PC-9 (cell line): ENCODE measurements at places on chromosomes 3 and 15. TPM values are rescaled to one million over a fixed set of nuclear protein-coding genes. Genes with fewer than 3 reads are reported as not detected.

DNA sequence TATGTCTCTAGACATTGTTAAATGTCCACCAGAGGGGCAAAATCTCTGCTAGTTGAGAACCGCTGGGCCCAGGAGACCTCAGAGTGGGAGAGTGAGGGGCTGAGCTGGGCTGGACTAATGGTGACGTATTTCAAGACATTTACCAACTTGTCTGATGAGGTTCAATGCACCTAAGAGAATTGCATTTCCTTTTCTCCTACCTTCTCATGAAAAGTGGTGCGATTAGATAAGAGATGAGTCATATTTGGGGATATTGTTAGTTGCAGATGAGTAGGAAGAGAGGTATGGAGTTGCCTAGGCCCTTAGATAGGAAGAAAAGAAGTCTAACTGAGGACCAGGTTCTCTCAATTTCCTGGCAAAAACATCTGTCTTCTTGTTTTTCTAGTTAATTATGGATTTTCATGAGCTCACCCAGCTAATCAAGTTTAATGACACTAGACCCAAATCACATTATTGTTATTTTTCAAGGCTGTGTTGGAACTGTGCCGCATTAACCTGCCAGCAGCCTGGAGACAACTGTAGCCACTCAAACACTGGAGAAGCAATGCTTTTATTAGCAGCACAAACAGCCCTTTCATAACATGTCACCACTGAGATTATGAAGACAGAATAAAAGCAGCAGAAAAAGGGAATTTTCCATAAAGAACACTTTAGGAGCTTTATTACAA lies 144.2 kb downstream of the PDCD6IP start:
- H3K27me3 ChIP-seq: no peaks in the 10 kb centered on the region
- H3K4me3 ChIP-seq: no peak overlapping the region
- no peaks in the 10 kb centered on the region for H3K36me3 ChIP-seq
- no peak for DNase-seq
- H3K27ac ChIP-seq: no peak overlapping the region
- no peaks in the 10 kb centered on the region for H3K4me1 ChIP-seq

DNA sequence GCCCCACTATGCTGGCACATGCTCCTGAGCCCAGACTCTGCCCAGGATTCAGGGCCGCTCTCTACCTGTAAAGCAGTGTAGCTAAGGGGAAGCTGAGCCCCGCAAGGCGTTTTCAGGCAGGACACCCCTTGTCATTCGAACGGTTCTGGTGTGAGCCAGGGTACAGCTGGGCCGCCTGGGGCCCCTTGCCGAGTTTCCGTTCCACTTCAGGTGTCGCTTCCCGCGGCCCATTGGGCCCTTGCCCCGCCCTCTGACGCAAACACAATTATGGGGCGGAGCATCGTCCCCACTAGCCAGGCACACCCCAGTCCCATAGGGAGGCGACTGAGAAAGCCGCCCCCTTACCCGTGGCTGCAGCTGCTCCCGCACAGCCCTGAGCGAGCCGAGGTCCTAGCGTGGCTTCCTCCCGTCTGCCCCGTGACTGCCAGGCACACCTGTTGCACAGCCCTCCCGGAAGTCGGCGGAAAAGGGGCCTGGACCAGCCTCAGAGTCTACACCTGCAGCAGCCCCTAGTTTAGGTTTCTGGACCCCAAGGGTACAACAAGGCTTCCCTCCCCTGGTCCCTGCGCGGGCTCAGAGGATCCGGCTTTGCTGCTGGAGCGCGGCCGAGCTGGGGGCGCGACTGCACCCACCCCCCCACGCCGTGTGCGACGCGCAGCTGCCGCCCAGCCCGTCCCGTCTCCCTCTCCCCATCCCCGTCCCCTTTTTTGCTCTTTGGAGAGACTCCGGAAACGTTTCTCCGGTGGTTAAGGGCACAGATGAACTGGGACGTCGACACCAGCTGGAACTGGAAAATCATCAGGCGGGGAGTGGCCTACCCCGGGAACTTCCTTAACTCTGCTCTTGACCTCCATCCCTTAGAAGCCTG lies at the start of gene PLSCR2:
Gene PLSCR2, minus strand, starts transcription at position 412 of the 868 bp plus-strand sequence. CDS start 9,657 bp downstream, outside the sequence.
- H3K36me3 ChIP-seq: no peaks in the 10 kb centered on the region
- H3K27ac ChIP-seq: no peak within 1 kb of the TSS
- DNase-seq: peak; percentile 50
- peak within 1 kb of the TSS; percentile 35; the same call in 1 of the 2 replicates for H3K4me3 ChIP-seq
- H3K4me1 ChIP-seq: 0 out of 2 replicates have a peak, but pooled peaks cover under 1% of the 10 kb centered on the region
- H3K27me3 ChIP-seq: no peaks in the 10 kb centered on the region

DNA sequence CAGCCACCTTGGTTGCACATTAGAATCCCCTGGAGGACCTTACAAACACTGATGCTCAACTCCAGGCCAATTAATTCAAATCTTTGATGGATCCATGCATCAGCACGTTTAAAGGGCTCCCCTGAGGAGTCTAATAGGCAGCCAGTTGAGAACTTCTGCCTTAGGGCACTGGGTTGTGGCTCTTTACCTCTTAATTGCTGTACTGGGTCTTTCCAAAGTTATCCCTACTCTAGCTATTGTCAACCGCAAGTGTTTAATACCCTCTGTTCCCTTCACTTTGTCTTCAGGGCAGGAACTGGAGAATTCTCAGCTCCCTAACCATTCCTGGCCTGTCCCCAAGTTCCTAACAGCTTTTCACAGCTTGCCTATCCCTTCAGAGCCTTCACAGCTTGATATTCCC lies 15.0 kb upstream of the FAM174B start:
- no peak for DNase-seq
- H3K4me1 ChIP-seq: peaks cover 21% of the 10 kb centered on the region
- H3K27ac ChIP-seq: no peak overlapping the region

DNA sequence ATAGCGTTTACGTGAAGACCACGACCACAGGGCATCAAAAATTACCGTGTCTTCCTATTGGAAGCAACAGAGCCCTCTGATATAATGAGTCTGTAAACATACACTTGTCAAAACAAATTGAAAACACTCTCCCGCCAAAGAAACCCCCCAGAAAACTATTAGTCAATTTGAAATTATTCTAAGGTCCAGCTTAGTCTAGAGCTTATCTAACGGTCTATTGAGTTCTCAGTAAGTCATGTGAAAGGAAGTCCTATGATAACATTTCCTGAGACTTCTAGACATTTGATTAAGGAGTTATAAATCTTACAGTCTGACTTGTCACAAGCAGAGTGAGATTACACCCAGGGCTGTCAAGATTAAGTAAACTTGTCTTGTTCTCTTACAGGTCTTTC lies 356.3 kb downstream of the FOXP1 start:
- DNase-seq: no peak
- no peaks in the 10 kb centered on the region for H3K27me3 ChIP-seq
- H3K36me3 ChIP-seq: no peaks in the 10 kb centered on the region
- no peak overlapping the region for H3K27ac ChIP-seq

SLC51A gene
- 10.3 and 13.9 TPM in 2 replicates for total RNA-seq

- no peaks in the 10 kb centered on the region for H3K27me3 ChIP-seq
- H3K4me3 ChIP-seq: no peak overlapping the region
- no peak overlapping the region for H3K27ac ChIP-seq
These were observed 36.0 kb downstream of the AQR start for GRCh38 chr15:34933432-34933975.

DNA sequence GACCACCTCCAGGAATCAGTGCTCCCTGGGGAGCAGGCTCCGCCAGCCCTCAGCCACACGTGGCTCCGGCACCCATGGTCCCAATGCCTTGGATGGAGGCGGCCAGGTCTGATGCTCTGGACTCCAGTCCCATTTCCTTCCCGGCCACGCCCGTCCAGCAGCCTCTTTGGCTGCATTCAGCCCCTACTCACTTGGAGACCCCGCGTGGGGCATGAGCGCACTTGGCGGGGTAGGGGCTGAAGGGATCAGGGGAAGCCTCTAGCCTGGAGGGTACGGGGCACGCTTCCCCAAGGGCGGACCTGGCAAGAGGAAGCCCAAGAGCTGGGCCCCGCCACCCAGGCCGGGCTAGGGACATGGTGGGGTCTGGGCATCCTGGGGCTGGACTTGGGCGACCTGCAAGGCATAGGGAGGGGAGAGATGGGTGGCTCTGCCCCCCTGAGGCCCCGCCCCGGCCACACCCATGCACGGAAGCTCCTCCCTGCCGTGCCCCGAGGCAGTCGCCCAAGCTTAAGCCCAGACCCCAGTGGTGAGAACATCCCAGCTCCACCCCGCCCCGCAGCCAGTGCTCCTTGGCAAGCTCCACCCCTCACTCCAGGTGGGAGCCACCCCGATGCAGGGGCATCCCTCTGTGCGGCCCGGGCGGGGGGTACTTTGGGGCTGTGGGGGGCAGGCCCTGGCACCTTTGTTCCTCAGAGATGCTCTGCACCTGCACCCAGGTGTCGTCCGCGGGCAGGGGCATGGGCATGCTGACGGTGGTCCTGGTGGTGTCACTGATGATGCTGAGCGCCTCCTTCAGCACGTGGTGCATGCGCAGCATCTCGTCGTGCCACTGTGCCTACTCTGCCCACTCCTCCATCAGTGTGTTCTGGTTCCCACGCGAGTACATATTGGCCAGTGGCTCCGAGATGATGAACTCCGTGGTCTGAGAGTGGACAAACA lies 163.5 kb downstream of the GOLGA6L4 start:
- H3K4me3 ChIP-seq: no peak overlapping the region
- peaks cover 41% of the 10 kb centered on the region for H3K27me3 ChIP-seq
- H3K36me3 ChIP-seq: no peaks in the 10 kb centered on the region
- no peak overlapping the region for H3K27ac ChIP-seq
- no peak for DNase-seq

DNA sequence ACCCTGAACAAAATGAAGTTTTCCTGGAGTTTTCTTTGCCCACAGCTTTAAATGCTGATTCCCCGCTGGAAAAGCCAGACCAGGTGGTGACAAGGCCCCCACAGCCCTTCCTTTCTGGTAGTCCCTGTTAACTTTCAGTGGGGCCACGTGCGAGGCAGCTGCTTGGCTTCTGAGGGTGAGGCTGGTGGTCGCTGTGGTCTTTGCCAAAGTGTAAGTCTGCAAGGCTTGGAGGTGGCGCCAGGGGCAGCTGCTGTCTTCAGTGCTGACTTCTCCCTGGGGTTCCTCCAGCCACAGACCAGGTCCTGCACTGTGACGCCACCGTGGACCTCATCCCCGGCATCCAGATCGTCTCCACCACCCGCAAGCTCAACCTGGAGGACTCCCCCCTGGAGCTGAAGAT lies 54.1 kb upstream of the TAMM41 start:
- no peak overlapping the region for H3K27ac ChIP-seq
- peaks cover 93% of the 10 kb centered on the region for H3K27me3 ChIP-seq
- DNase-seq: no peak
- H3K4me1 ChIP-seq: no peaks in the 10 kb centered on the region
- no peak overlapping the region for H3K4me3 ChIP-seq

DNA sequence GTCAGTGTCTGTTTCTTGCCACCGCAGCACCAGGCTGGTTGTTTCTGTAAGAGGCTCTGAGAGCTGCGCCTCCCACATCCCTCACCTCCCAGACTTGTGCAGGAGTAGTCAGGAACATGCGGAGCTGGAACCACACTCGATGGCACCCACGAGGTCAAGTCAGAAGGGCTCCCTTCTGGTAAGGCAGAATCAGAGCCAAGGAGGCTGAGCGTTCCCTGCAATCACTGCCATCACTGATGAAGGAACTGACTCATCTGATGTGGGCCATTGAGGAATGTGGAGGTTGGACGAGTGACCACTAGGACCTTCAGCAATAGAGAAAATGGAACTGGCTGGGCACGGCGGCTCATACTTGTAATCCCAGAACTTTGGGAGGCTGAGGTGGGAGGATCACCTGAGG lies 35.7 kb upstream of the BLM start:
- H3K4me3 ChIP-seq: no peak overlapping the region
- no peaks in the 10 kb centered on the region for H3K36me3 ChIP-seq
- no peaks in the 10 kb centered on the region for H3K27me3 ChIP-seq
- DNase-seq: peak; percentile 8

DNA sequence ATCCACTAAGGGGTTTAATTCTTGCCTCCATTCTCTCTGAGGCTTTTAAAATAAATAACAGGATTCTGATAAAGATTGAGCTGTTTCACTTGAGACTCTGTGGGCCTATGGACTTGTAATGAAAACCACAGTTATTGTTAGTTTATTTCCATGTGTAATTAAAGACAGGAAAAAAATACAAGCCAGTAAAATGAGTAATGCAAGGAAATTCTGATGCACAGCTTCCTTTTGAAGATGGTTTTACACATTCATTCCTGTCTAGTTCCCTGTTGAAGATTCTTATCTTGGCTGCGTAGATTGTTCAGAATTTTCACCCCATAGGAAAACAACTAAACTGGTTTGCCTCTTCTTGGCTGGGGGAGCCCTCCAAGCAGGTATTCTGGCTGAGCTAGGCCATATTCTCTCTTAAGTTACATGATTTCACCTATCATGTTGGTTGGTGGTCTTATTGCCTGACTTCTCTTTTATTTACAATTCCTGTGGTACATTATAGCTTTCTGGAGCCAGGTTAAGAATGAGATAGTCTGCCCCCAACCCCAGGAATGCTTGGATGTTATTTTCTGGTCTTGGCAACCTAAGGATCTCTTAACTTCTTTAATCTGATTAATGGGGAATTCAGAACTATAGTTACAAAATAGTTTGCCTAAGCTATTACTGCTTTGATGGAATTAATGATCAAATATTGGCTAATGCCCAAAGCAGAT lies 67.6 kb downstream of the MITF start:
- peak; percentile 36 for DNase-seq
- no peaks in the 10 kb centered on the region for H3K4me1 ChIP-seq
- H3K4me3 ChIP-seq: no peak overlapping the region
- H3K27ac ChIP-seq: no peak overlapping the region

GRCh38 chr3:62481962-62482361 lies 108.6 kb upstream of the FEZF2 start:
- H3K27ac ChIP-seq: no peak overlapping the region
- H3K4me3 ChIP-seq: no peak overlapping the region
- peaks cover 7% of the 10 kb centered on the region; the same call in 1 of the 2 replicates for H3K27me3 ChIP-seq
- H3K4me1 ChIP-seq: no peaks in the 10 kb centered on the region

DNA sequence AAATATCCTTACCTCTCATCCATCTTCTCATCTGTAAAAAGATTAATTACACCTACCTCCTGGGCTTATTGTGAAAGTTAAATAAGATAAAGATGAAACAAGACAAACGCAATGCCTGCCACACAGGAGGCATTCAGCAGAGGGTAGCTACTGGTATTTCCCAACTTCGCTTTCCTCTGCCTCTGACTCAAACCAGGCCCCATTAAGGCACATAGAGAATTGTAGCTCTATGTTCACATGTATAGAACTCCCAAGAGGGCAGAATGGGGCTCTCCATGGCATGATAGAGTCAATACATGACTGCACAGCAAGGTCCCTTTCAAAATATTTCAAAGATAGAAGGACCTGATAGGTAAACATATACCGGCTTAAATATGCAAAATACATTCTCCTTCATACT lies 1.4 kb downstream of the LYSMD2 start:
- DNase-seq: no peak
- no peaks in the 10 kb centered on the region for H3K27me3 ChIP-seq
- no peaks in the 10 kb centered on the region for H3K36me3 ChIP-seq
- H3K4me1 ChIP-seq: peaks cover 16% of the 10 kb centered on the region
- peak overlapping the region; percentile 57; the same call in 1 of the 2 replicates for H3K4me3 ChIP-seq
- no peak overlapping the region for H3K27ac ChIP-seq

- H3K27me3 ChIP-seq: no peaks in the 10 kb centered on the region
- H3K36me3 ChIP-seq: no peaks in the 10 kb centered on the region
- no peak overlapping the region for H3K27ac ChIP-seq
- no peak for DNase-seq
- peaks cover 27% of the 10 kb centered on the region for H3K4me1 ChIP-seq
These were observed 143.3 kb downstream of the SMAD6 start for GRCh38 chr15:66845266-66845785.

KCNMB3 gene
- total RNA-seq: 7.4 and 8.9 TPM in 2 replicates

GRCh38 chr15:85457392-85457968 lies 77.1 kb downstream of the AKAP13 start:
- H3K27ac ChIP-seq: no peak overlapping the region
- peaks cover 10% of the 10 kb centered on the region; the same call in 1 of the 2 replicates for H3K36me3 ChIP-seq
